NCI-H1105 (cell line): ENCODE measurements at places on chromosomes 11 and 22.
A peak's percentile ranks its signal among the peaks of the same experiment; 100 is the strongest.

DNA sequence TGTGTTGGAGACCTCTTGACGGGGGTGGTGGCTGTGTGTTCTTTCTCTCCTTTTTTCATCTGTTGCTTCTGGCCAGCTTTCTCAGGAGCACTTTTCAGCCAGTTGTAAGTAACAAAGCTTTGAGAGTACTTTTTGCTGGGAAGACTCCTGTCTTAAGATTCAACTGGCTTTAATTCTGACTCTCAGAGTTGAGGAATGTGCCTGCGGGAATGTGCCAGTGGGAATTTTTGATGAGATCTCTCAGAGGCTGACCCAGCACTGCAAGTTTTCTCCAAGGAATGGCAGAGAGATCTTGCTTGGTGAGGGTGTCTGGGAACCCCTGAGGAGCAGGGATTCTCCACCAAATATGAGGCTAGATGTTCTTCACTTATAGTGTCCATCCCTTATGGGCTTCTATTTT lies 91.6 kb upstream of the OR9Q1 start:
- DNase-seq: no peak

DNA sequence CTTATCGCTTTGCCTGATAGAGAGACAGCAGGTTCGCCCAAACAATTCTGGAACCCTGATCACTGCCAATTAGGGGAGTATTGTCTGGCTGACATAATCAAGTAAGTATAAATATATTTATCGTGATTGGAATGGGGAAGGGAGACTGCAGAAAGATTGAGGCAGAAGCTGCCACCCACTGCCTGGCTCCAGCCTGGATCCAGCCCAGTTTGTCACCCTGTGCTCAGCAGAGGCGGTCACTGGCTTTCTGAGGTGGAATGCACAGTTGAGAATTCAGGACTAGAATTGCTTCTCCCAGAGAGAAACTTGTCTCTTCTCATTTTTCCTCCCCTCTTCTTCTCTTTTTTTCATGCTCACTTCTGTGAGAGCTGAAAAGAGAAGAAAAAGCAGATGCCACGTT lies 25.9 kb downstream of the GRAP2 start:
- DNase-seq: no peak

DNA sequence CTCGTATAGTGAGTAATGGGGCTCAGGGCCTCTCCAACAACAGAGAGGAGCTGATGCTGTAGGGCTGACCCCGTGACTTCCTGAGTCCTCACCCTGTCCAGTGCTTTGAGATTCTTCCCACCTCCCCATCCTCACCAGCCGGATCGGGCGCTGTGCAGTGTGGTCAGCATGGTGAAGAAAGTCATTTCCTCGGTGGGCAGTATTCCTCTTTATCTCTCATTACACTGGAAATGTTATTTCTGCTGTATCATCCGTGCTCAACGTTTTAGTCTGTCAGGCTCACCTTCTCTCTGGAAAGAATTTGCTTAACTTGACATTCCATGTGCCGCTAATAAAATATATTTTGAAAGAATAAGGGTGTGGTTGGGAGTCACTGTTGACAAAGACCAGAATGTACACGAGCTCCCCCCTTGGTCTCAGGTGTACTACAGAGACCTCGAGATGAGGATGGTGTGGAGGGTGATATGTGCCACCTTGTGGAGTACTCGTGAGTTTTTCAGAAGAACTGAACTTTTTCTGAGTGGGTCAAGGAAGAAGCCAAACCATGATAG lies 25.7 kb upstream of the SCGB1A1 start:
- no peak for DNase-seq

GRCh38 chr11:75205564-75206020 lies 35.0 kb upstream of the TPBGL start:
- DNase-seq: no peak

DNA sequence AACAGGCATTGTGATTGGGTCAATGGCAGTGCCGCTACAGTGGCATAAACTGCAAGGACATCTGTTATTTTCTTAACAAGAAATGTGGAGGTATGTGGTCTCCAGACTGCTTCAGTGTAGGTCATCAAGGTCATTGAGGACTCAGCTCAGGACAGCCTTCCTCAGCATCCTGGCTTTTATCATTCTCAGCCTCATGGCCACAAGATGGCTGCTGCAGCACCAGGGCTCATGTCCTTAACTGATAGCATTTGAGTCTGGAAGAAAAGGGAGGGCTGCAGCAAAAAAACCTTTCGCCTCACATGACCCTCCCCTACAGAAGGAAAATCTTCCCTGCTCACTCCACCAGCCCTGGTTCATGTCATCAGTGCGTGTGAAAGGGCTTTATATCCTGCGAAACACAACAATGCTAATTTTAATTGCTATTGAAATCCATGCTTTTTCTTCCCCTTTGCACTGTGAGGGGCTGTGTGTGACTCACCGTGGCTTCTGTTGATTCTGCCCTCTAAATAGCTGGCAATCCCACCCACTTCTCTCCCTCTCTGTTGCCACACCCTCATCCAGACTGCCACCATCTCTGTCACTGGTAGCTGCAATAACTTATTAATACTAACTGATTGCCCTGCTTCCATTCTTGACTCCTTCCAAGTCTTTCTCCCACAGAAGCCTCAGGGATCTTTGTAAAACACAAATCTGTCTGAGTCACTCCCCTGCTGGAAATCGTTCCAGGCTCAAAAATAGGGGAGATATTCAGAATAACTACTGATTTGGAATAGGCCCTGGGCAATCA lies 43.8 kb downstream of the CHRDL2 start:
- DNase-seq: no peak

GRCh38 chr11:44400431-44400830 lies 90.5 kb upstream of the ALX4 start:
- no peak for DNase-seq

DNA sequence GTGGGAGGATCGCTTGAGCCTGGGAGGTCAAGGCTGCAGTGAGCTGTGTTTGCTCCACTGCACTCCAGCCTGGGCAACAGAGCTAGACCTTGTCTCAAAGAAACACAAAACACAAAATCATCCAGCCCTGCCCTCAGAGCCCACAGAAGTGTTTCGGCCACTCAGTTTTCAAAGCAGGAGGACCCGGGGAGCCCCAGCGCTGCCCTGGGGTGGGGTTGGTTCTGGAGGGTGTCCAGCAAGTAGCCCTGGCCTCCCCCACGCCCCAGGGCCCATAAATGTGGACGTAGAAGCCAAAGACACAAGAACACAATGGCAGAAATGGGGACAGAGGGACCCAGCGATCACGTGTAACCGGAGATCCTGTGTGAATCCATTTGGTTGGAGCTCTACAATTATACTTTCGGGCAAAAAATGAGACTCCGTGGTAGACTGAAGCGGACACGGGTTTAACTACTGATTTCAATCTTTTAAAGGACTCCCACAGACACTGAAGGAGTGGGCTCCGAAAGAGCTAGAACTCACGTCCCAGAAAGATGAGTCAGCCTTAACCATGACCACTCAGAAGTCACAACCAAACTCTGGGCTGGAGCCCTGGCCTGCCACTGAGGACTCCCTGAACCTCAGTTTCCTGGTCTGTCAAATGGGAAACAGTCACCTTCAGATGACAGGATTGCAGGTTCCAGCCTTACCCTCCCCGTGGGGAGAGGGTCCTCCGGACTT lies 9.0 kb upstream of the CYTH4 start:
- no peak for DNase-seq

DNA sequence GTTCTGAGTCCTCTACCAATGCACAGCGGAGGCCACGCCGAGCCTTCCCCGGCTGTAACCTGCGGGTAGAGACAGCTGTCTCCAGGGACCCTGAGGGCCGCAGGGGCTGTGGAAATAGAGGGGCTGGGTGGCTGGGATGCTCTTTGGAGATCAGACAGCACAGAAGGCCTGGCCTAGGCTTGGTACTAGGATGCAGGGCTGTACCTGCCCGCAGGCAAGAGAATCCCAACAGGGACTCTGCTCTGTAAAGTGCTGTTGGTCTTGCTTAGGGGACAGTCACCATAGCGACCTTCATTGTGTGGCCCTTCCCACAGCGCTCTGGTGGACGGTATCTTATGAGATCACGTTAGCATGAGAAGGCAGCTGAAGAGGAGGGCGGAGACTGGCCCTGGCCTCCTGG lies 11.3 kb upstream of the KCNJ5 start:
- no peak for DNase-seq

- no peak for DNase-seq
Measured at GRCh38 chr11:83493917-83494316, 207.8 kb upstream of the CCDC90B start.

DNA sequence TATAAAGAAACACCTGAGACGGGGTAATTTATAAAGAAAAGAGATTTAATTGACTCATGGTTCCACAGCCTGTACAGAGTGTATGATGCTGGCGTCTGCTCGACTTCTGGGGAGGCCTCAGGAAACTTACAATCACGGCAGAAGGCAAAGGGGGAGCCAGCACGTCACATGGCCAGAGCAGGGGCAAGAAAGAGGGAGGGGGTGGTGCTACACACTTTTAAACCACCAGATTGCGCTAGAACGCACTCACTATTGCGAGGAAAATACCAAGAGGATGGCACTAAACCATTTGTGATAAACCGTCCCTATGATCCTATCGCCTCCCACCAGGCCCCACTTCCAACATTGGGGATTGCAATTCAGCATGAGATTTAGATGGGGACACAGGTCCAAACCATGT lies 79.7 kb upstream of the CARD18 start:
- no peak for DNase-seq

GRCh38 chr11:61793083-61793828 lies 545 bp downstream of the FEN1 start:
- no peak for DNase-seq

GRCh38 chr11:88292171-88292843 lies 45.2 kb downstream of the CTSC start:
- DNase-seq: peak; percentile 74

GRCh38 chr22:28019881-28020861 lies 101.1 kb upstream of the PITPNB start:
- DNase-seq: peak; percentile 65
